ENCODE measurements at places on chromosomes 12 and 14. TPM values are rescaled to one million over a fixed set of nuclear protein-coding genes. Genes with fewer than 3 reads are reported as not detected.

The ERBB3 gene
- total RNA-seq = 1.1 TPM

DNA sequence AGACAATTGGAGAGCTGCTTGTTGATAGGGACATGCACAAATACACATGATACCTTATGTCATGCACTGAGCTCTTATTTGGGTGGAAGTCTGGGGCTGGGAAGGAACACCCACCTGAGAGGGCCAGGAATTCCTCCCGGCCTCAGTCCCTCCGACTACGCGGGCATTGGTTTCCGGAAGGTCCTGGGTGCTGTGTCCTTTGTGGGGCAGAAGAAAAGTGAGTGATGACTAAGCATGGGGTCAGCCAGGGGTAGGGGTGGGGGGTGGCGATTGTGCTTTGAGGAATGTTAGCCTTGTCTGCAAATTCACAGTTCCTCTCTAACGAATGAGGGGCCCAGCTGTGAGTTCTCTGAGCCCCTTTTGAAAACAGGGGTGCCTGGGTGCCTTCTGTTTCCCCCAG lies 798 bp downstream of the CELA1 start:
- peak; percentile 85 for DNase-seq
- H3K27me3 ChIP-seq = no peaks in the 10 kb centered on the region
- H3K27ac ChIP-seq = no peak overlapping the region
- no peak overlapping the region for H3K4me3 ChIP-seq
- no peaks in the 10 kb centered on the region for H3K36me3 ChIP-seq

DNA sequence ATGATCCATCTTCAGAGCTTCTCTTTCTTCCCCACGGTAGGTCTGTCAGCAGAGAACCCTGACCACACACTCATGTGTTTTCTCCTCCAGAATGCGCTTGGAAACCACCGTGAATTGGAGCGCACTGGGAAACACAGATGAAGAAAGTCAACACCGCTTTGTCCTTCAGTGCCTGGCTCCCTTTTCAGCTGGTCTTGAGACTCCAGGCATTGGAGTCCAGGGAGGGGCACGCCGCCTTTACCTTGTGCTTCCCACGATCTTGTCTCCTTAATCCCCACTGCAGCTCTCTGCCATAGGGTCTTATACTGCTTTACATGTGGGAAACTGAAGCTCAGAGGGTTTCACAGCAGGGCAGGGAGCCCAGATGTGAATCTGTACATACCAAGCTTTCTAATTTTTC lies 1.1 kb downstream of the FAM90A1 start:
- no peaks in the 10 kb centered on the region for H3K27me3 ChIP-seq
- H3K36me3 ChIP-seq = no peaks in the 10 kb centered on the region
- DNase-seq = no peak
- no peak overlapping the region for H3K4me3 ChIP-seq
- peaks cover 2% of the 10 kb centered on the region for H3K4me1 ChIP-seq

- H3K27me3 ChIP-seq = no peaks in the 10 kb centered on the region
- H3K4me1 ChIP-seq = peaks cover 26% of the 10 kb centered on the region
- DNase-seq = peak; percentile 92
- no peaks in the 10 kb centered on the region for H3K36me3 ChIP-seq
- peak overlapping the region; percentile 75 for H3K4me3 ChIP-seq
- peak overlapping the region; percentile 69 for H3K27ac ChIP-seq
Measured at GRCh38 chr12:3752096-3752709, 706 bp downstream of the CRACR2A start.

Measured in osteoblast (primary cell).